ENCODE measurements at places on chromosomes 13 and 19. TPM values are rescaled to one million over a fixed set of nuclear protein-coding genes. Genes with fewer than 3 reads are reported as not detected.

The SMIM7 gene
- total RNA-seq: 104 TPM

The FPR1 gene
- total RNA-seq: not detected

The RUVBL2 gene
- total RNA-seq: 32.0 TPM

The MED16 gene
- total RNA-seq: 65.9 TPM

The SHFL gene
- 109 TPM for total RNA-seq

GRCh38 chr19:2330255-2330631 lies 1.8 kb downstream of the SPPL2B start:
- peak overlapping the region; percentile 98 for H3K27ac ChIP-seq
- H3K36me3 ChIP-seq: peaks cover 6% of the 10 kb centered on the region
- peak overlapping the region; percentile 100 for H3K4me3 ChIP-seq
- peaks cover 75% of the 10 kb centered on the region for H3K4me1 ChIP-seq

- peaks cover 13% of the 10 kb centered on the region for H3K27me3 ChIP-seq
- no peak overlapping the region for H3K27ac ChIP-seq
- no peaks in the 10 kb centered on the region for H3K4me1 ChIP-seq
- no peak for DNase-seq
Measured at GRCh38 chr13:75960538-75960994, 324.4 kb downstream of the LMO7 start.
